LHCN-M2 (cell line): ENCODE measurements at places on chromosomes 13 and 19.

DNA sequence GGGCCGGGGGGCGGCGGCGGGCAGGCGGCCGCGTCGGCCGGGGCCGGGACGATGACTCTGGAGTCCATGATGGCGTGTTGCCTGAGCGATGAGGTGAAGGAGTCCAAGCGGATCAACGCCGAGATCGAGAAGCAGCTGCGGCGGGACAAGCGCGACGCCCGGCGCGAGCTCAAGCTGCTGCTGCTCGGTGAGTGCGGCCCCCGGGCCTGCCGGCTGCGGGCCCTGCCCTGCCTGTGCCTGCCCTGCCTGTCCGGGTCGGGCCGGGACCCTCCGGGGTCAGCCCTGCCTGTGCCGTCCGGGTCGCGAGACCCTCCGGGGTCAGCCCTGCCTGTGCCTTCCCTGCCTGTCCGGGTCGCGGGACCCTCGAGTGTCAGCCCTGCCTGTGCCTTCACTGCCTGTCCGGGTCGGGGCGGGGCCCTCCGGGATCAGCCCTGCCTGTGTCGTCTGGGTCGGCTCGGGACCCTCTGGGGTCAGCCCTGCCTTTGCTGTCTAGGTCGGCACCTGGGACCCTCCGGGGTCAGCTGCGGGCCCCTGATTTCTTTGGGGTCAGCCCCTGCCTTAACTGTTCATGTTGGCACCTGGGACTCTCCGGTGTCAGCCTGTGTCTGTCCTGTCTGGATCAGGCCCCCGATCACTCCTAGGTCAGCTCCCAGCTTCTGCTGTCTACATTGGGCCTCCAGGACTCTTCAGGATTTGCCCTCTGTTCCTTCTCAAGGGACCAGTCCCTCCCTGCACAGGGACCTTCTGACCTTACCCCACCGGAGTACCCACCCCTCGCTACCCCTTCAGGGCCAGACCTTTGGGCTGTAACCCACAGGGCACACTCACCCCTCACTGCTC, 659 bp downstream of the GNA11 start:
- peak; percentile 24 for DNase-seq

DNA sequence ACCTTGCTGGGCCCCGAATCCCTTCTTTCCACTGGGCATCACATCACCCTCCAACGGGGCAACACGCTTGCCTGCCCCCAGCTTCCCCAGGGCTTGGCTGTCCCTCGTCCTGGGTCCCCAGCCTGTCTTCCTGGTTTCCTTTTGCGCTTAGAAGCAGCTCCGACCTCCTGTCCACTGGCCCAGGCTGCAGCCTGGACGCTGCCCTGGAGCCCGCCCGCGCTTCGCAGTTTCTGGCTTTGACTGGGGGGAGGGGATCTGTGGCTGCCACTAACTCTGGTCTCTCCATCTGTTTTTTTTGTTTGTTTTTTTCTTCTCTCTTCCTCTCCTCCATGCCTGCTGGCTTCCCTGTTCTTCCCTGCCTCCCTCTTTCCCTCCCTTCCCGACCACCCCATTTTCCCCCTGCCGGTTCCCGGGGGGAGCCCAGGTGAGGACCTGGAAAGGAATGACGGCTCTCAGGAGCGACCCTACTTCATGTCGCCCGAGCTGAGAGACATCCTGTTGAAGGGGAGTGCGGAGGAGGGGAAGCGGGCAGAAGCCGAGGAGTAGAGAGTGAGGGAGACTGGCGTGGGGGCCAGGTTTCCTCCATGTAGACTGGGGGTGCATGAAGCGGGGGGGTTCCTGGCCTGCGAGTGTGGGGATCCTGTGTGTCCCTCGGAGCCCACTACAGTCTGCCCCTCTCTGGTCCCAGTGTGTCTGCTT, 11.5 kb upstream of the ILF3 start:
- DNase-seq: no peak

GRCh38 chr19:8486661-8487136, 15.7 kb downstream of the PRAM1 start:
- DNase-seq: no peak

GRCh38 chr19:53915000-53915399, 5.9 kb downstream of the CACNG7 start:
- no peak for DNase-seq

GRCh38 chr13:31681133-31681532, 58.2 kb upstream of the RXFP2 start:
- DNase-seq: no peak
